Urothelium cell line (cell line): ENCODE measurements at places on chromosomes 16 and 17.
A peak's percentile ranks its signal among the peaks of the same experiment; 100 is the strongest.

GRCh38 chr17:81858967-81859905 is 1.1 kb downstream of the P4HB start:
- DNase-seq: no peak

DNA sequence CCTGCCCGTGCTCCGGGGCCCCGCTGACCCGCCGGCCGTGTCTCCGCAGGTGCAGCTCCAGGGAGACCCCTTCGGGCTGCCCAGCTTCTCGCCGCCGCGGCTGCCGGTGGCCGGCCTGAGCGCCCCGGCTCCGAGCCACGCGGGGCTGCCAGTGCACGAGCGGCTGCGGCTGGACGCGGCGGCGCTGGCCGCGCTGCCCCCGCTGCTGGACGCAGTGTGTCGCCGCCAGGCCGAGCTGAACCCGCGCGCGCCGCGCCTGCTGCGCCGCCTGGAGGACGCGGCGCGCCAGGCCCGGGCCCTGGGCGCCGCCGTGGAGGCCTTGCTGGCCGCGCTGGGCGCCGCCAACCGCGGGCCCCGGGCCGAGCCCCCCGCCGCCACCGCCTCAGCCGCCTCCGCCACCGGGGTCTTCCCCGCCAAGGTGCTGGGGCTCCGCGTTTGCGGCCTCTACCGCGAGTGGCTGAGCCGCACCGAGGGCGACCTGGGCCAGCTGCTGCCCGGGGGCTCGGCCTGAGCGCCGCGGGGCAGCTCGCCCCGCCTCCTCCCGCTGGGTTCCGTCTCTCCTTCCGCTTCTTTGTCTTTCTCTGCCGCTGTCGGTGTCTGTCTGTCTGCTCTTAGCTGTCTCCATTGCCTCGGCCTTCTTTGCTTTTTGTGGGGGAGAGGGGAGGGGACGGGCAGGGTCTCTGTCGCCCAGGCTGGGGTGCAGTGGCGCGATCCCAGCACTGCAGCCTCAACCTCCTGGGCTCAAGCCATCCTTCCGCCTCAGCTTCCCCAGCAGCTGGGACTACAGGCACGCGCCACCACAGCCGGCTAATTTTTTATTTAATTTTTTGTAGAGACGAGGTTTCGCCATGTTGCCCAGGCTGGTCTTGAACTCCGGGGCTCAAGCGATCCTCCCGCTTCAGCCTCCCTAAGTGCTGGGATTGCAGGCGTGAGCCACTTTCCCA is 5.9 kb downstream of the CTF1 start:
- peak; percentile 81 for DNase-seq

GRCh38 chr16:87457061-87457611 is 35.7 kb downstream of the ZCCHC14 start:
- peak; percentile 35 for DNase-seq

GRCh38 chr17:27644586-27644985 is 13.6 kb downstream of the LGALS9 start:
- DNase-seq: no peak

- DNase-seq: no peak
Measured at GRCh38 chr16:50282010-50282538, 15.7 kb downstream of the ADCY7 start.

DNA sequence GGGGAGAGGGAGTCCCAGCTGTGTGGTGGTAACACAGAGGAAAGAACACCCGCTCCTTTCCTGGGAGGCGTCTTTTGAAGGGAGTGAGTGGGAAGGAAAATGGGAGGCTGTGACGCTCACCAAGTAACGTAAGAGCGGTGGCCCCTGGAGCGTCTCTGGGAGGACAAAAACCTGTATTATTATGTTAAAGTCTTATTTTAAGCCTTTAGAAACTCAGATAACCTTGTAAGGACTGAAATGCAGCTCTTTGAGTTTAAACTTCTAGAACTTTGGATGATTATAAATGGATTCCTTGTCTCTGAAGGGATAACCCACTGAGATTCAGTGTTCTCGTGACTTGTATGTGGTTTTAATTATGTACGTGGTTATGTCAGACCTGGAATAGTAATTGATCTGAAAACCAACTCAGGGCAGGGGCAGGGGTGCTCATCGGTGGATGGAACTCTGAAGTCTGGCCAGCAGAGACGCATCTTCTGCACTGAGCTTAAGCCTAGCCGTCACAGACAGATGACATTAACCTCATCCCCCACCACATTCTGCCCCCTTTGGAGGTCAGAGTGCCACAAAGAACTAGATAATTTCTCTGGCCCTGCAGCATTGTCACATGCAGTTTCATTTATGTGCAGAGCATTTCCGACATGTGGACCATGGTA is 41.8 kb upstream of the SLC12A3 start:
- DNase-seq: no peak

DNA sequence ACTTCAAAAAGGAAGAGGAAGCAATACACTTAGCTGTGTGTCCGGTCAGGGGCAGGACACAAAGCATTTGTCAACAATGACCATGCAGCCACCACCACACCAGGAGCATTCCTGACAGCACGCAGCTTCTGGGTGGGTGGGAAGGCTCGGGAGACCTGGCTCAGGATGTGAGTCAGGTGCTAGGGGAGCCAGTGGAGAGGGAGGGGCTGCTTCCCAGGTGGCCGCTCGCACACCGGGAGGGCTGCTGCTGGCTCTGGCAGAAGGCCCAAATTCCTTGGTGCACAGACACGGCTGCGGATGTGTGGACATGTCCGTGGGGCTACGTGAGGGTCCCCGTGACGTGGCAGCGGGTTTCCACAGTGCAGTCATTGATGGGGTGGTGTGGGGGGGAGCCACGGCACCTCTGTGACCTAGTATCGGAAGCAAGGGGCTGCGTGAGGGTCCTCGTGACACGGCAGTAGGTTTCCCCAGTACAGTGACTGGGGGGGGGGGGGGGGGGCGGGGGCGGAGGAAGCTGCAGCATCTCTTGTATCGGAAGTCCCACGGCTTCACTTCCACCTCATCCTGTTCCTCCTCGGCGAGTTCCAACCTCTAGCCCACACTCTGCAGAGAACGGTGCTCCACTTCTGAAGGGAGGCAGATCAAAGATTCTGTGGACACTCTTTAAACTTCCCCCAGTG is 112.8 kb downstream of the ZNF778 start:
- DNase-seq: peak; percentile 91

GRCh38 chr16:57256601-57257395 is 11.7 kb downstream of the ARL2BP start:
- DNase-seq: no peak

- DNase-seq: no peak
Measured at GRCh38 chr17:28926366-28926765, 23.5 kb upstream of the DHRS13 start.

DNA sequence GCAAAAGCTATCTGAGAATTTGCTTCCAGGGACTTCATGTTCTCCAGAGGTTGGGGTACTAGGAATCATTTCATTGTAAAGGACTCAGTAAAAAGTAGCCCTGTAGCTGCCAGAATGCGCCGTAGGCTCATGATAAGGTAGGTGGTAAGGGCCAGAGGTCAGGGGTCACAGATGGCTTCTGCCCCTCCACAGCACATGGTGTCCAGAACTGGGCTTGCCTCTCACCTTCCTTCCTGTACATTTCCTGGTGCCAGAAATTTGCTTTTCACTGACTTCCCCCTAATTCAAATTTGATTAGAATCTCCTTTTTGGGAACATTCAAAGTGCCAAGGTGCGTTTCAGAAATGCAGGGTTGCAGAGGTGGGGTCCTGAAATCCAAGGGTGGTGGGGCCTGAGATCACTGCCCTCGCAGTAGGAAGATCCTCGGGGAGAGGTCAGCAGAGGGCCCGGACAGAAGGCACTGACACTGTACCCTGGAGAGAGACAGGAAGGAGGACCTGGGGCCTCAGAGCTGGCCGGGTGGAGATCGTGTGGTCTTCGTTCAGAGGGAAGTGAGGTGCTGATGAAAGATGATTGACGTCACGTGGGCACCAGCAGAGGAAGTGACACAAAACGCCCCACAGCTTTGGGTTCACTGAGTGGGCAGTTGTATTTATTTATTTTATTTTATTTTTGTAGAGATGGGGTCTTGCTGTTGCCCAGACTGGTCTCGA is 25.5 kb upstream of the METRNL start:
- DNase-seq: no peak

- DNase-seq: peak; percentile 90
Measured at GRCh38 chr17:29579866-29580771, 9.3 kb downstream of the GIT1 start.
